ENCODE measurements at places on chromosomes 6 and 20.

- peak; percentile 22 for DNase-seq
Measured at GRCh38 chr6:159978291-159979135, 9.6 kb downstream of the IGF2R start.

GRCh38 chr6:155100591-155100990 lies 105.5 kb downstream of the TIAM2 start:
- DNase-seq: no peak

DNA sequence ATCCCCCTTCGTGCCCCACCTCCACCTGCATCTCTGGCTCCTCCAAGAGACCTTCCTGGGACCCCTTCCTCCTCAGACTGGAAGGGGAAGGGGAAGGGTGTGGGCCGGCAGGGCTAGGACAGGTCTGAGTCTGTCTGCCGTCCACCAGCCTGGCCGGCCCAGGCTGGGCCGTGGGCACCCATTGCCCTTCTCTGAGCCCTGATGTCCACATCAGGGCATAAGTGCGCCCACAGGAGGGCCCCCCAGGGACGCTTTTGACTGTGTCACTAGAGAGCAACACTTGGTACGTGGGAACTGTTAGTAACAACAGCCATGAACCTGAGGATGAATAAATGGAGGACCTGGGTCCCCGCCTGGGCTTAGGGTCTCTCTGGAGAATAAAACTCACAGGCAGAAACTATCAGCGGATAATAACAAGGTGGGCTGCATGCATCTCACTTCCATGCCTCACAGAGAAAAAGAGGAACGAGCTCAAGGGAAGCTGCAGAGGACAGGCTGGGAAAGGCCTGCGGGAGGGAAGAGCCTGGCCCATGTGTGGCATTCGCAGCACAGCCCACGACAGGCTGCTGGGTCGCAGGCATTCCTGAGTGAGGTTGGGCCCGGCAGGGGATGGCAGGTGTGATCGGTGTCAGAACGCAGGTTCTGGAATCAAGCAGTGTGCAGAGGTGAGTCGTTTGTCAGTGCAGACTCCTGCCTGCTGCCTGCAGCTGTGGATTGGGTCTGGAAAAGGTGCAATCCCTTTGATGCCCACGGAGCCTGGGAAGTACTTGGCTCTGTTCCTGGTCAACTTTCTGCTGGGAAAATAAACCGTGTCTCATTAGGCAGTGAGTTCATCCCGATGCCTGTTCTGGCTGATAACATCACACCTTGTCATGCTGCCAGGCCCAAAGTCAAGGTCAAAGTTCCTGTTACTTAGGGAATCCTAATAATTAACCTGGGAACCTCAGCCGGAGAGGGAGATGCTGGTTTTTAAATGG lies 60.9 kb downstream of the BCAS4 start:
- DNase-seq: no peak

DNA sequence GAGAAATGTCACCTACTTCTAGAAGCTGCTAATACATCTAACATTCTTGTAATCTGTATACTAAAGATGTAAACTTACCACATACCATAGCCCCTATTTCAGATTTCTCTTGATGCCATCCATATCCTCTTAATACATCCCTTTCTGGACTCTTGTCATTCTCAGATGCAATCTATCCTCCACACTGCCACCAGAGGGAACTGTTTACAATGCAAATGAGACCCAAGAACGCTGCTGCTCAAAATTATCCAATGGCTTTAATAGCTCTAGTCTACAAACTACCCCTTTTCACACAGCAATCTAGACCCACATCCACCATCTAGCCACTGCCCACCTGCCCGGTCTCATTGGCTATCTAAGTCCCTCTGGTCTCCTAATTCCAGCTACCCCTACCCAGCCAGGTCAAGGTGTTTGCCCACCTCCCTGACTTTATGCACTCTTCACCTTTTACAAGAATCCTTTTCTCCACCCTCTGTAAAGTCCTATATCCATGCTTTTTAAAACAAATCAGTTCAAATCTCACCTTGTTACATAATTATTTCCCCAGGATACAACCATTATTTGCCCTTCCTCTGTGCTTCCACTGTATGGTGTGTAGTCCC lies 14.8 kb downstream of the FAXC start:
- peak; percentile 30 for DNase-seq
